ENCODE measurements at places on chromosomes 3 and 15.

DNA sequence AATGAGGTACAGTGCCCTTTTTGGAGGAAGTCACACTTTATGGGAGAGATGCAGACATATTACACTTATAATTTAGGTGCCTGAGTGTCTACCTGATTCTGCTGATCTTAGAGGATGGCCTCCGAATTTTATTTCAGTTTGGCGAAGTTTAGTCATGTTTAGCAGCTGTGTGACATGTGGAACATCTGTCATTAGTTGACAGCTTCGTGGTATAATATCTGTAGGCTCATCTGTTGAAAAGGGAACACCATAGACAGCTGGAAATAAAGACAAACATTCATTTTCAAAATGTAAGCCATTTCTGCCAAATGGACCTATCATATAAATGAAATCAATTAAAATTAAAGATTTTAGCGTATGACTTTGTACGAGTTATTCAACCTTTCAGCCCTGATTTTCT lies 165.4 kb downstream of the CFAP20DC start:
- no peak for DNase-seq

GRCh38 chr3:19972054-19972453 lies 25.2 kb downstream of the RAB5A start:
- no peak for DNase-seq

DNA sequence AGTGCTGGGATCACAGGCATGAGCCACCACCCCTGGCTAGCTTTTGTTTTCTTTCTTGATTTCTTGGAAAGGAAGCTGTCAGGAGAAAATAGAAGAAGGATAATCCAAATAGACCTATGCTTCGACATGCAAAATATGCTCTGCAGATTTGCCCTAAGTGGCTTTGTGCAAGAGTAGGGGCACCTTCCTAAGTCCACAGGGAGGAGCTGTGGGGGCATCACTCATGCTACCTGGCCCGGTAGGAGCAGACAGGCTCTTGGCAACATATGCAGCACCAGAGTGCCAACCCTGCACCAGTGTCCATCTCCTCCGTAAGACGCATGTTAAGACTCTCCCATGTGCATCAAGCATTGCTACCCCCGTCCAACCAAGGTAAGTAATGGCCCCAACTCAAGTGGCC lies 190.7 kb upstream of the UBE2E1 start:
- DNase-seq, result no peak

DNA sequence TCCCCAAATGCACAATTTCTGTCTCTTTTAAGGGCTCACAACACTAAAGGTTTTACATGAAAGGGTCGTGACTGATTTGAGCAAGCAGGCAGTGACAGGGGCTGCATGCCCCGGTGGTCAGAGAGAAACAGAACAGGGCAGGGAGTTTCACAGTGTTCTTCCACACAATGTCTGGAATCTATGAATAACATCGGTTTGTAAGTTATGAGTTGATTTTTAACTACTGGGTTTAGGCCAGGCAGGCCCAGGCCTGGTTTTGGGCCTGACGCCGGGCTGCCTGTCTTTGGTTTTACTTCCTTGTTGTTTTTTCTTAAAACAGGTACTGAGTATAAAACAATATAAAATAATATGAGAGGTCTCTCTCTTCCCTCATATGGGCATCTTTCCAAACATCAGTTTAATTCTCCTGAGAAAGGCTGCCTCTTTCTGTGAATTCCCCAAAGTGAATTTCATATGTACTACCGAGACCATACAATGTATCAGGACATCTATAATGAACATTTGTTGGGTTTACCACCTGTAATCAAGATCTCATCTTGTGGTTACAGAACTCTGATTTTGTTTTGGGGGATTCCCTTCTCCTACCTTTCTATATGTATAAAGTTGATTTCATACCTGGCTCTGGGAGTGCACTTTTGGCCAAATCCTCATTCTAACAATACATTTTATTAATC lies 74.4 kb downstream of the CD200 start:
- DNase-seq, result no peak

- DNase-seq, result no peak
Measured at GRCh38 chr3:77338195-77338594, 298.3 kb downstream of the ROBO2 start.

GRCh38 chr3:66035763-66036477 lies 2.8 kb downstream of the MAGI1 start:
- no peak for DNase-seq

- DNase-seq, result no peak
Measured at GRCh38 chr15:75049392-75049791, 26.0 kb downstream of the PPCDC start.

GRCh38 chr15:39896846-39897245 lies 23.2 kb downstream of the GPR176 start:
- DNase-seq, result no peak

DNA sequence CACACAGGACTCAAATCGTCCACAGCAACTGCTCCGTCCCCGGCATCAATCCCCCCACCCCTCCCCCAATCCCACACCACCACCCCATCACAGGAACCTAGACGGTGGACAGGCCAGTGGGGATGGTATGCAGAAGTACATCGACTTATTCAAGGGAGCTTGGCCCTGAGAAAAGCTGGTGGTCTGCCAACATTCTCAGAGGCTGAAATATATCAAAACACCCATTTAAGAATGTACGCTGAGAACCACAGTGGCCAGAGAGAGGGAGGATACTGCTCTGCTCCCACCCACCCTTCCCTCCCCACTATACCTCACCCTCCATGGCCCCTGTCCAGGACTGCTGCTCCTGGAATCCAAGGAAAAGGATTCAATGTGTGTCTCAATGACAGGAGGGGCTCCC lies 12.4 kb upstream of the USP3 start:
- no peak for DNase-seq

GRCh38 chr15:82186719-82187406 lies 75.7 kb downstream of the EFL1 start:
- DNase-seq, result no peak

DNA sequence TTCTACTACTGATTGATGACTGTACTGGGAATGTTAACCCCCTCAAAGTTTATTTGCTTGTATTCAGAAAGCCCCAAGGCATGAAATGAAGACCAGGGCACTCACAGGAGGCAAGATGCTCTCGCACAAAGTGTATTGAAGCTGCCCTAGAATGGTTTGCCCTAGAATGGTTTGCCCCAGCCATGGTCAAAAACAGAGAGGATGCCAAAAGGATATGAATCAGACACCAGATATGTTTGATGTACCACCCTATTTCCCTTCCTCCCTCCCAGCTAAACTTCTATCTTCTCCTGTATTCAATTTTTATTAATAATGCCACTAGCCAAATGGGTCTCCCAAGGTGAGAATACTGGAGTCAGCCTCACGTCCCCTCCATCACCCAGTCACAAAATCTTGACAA lies 101.3 kb downstream of the TMCO5A start:
- no peak for DNase-seq

GRCh38 chr15:56640127-56640526 lies 93.2 kb downstream of the ZNF280D start:
- DNase-seq, result no peak

GRCh38 chr3:112134335-112135124 lies 1.5 kb upstream of the GCSAM start:
- DNase-seq, result no peak

GRCh38 chr15:29962407-29962806 lies 120.3 kb upstream of the GOLGA8J start:
- no peak for DNase-seq

- DNase-seq, result no peak
Measured at GRCh38 chr3:106014518-106014917, 145.7 kb upstream of the CBLB start.

GRCh38 chr3:78978037-78978436 lies 789.8 kb downstream of the ROBO1 start:
- DNase-seq, result no peak

DNA sequence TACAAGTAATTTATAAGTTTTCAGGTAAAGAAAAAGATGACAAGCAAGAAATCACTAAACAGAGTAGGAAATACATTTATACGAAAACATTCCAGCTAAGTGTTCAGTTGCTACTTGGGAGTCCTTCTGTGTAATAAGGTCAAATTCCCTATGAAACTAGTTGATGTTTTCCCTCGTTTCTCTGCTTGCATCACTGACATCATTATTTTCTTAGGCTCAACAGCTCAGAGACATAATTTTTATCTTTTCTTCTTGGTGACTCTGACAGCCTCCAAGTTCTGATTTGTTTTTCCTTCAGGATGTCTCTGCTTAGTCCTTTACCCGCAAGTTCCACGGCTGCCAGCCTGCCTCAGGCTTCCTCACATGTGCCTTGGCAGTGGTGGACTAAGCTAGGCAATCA lies 173.6 kb downstream of the P3H2 start:
- DNase-seq, result no peak

GRCh38 chr3:153111016-153111415 lies 51.0 kb upstream of the RAP2B start:
- no peak for DNase-seq

- DNase-seq, result no peak
Measured at GRCh38 chr3:57877116-57877515, 121.0 kb downstream of the SLMAP start.

- no peak for DNase-seq
Measured at GRCh38 chr3:195553268-195553667, 10.1 kb upstream of the PPP1R2 start.

DNA sequence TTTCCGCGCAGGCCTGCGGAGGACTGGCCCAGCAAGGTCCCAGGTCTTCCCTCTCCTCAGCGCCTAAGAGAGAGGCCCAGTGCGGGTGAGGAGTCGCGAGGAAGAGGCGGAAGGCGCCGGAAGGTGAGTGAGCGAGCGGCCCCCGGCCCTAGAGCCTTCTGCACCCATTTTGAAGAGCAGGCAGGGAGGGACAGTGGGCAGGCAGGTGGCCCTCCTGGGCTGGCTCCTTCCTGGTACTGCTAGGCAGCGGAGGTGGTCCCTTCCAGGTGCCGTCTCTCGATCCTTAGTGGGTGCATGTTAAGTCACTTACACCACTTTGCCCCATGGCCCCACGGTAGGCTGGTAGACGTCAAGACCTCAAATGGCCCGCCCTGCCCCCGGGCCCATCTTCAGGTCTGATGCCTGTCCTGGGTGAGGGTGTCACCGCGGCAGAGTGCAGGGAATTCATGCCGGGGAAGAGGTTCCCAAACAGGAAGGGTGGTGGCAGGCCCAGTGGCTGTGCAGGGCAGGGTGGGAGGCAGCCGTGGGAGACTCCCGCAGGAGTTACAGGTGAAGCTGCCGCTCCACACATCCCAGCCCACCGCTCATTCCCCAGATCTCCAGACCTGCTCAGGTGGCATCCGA lies 14.4 kb downstream of the PAK6 start:
- DNase-seq, result no peak

- DNase-seq, result no peak
Measured at GRCh38 chr3:16338999-16339398, 74.0 kb downstream of the OXNAD1 start.

GRCh38 chr3:170482199-170482598 lies 63.5 kb downstream of the CLDN11 start:
- no peak for DNase-seq

DNA sequence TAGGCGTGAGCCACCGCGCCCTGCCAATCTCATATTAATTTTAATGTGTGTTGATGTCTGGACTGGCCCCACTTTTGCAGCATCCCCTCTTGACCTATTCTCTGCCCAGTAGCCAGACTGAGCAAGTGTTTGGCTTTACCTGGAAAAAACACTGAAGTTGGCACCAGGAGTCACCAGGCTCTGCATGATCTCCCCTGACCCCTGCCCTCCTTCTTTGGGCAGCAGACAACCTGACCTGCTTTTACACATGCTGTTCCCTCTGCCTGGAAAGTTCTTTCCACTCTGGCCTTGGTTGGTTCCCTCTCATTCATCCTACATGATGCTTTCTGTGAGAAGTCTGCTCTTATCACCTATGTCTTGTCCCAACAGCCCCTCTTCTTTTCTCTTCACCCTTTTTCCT lies 67.9 kb upstream of the SLC2A2 start:
- no peak for DNase-seq

DNA sequence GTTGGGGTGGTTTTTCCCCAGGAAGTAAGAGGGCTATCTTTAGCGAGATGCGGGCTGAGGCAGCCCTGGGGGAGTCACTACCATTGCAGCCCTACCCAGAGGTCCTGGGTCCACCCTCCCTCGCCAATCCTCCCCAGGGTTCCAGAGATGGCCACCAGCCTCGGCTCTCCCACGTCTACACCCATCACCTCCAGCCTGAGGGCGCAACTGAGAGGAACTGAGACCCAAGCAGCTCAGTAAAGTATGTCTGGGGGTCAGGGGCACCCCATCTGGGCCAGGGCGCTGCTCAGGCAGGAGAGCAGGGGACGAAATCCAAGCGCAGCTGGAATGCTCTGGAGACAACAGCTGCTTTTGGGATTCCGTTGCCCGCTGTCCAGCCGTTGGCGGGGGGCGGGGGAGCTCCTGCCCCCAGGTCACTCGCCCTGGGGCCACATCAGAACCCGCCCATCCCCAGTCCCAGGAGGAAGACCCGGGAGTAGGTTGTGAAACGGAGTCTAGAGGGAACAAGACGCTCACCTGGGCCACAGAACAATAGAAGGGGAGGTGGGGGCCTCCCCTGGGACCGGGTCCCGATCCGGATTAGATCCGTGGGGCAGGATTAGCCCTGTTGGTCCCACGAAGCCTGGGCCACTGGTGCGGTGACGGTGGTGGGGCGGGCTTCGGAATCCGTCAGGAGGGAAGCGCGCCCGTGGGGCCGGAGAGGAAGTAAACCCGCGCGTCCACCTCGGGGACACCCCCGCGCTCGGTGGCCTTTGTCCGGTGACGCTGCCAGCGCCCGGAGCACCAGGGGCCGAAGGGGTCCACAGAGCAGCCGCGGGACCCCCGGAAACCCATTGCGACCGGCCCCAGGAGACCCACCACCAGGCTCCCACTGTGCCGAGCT lies 1.4 kb upstream of the NDUFAF3 start:
- DNase-seq, result no peak
